Hepatocyte (in vitro differentiated cells): ENCODE measurements at places on chromosomes 6 and 20. TPM values are rescaled to one million over a fixed set of nuclear protein-coding genes. Genes with fewer than 3 reads are reported as not detected.

GRCh38 chr20:57596998-57597939 lies 23.0 kb downstream of the ZBP1 start:
- DNase-seq, result peak; percentile 86

GRCh38 chr6:106534564-106534982 lies 94.7 kb downstream of the RTN4IP1 start:
- DNase-seq, result no peak

GRCh38 chr20:41202426-41202825 lies 65.1 kb downstream of the PLCG1 start:
- DNase-seq, result no peak

DNA sequence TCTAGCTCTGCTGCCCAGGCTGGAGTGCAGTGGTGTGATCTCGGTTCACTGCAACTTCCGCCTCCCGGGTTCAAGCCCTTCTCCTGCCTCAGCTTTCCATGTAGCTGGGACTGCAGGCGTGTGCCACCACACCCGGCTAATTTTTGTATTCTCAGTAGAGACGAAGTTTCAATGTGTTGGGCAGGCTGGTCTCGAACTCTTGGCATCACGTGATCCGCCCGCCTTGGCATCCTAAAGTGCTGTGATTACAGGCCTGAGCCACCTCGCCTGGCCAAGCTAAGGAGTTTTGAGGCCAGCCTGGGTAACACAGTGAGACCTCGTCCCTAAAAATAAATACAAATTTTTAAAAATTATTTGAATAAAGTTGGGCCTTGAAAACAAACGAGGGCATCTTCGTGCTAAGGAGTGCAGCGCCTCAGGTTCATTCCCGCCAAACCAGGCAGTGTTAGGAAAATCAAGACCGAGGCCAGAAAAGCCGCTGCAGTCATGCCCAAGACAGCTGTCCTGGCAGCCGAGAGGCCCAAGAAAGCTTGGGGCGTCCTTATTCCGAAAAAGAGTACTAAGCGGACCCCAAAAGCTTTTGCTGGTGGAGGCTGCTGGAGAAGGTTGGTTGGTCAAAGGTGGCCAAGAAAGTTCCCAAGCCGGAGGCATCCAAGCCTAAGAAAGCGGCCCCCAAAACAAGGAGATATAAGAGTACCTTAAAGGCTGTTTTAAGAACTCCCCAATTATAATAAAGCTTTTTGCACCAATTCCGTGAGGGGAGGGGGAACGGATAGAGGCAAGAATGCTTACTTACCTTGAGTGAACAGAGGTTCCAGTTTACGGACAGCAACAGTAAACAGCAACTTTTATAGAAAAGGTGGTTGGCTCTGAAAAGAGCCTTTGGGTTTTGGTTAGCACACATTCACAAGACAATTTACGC lies 109.0 kb downstream of the HFE start:
- DNase-seq, result no peak

OR2J3 gene
- polyA plus RNA-seq, result not detected in 2 replicates

SLC4A11 gene
- polyA plus RNA-seq, result 1.3 and 2.3 TPM in 2 replicates

SAPCD1 gene
- 1.8 and 2.0 TPM in 2 replicates for polyA plus RNA-seq
